Right ventricle myocardium inferior (tissue), 1 donor: ENCODE measurements at places on chromosomes 4 and X.

DNA sequence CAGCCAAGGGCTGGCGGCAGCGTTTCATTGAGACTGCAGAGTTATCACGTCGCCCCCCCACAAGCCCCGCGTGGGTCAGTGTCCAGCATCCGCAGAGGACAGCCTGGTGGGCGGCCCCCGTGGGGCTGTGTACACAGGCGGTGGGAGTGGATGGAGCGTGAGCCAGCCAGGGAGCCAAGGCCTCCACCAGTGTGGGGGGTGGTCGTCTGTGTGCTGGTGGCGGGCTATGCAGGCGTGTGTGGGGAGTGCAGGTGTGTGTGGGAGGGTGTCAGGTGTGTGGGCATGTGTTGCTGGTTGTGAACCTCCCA lies 56.5 kb upstream of the NKX1-1 start:
- no peak for DNase-seq

DNA sequence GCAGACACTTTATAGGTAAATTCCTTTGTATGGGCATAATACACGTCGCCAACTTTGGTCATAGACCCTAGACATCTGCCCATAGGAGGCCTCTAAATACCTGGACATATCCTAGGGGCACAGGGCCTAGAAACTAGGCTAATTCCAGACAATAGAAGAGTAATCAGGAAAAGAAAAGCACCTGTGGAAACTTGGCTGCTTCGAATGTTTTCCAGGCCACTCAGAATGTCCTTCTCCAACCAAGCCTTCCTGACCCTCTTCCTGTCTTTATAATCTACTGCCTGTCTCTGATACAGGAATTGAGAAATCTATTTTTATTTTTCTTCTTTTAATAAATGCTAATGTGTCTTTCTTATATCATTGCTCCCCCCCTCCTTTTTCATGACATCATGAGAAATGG lies 493.1 kb downstream of the IL15 start:
- DNase-seq: no peak

- no peak for DNase-seq
These were observed 29.0 kb downstream of the RNF212 start for GRCh38 chr4:1084394-1084793.

- DNase-seq: no peak
These were observed 40.9 kb upstream of the PRDM5 start for GRCh38 chr4:120963449-120963848.

DNA sequence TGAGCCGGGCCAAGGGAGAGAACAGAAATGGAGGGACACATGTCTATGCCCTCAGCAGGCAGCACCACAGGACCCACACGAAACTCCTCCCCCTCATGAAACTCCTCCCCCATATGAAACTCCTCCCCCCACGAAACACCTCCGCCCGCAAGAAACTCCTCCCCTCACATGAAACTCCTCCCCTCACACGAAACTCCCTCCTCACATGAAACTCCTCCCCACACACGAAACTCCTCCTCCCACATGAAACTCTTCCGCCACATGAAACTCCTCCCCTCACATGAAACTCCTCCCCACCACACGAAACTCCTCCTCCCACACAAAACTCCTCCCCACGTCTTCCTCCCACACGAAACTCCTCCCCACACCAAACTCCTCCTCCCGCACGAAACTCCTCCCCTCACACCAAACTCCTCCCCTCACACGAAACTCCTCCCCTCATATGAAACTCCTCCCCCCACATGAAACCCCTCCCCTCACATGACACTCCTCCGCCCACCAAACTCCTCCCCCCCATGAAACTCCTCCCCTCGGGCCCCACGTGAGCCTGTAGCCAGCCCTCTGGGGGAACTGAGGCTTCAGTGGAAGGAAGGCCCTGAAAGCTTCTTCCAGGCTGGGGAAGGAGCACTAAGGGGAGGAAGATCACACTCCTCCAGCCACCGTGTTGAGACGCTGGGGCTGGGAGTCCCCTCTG lies 15.2 kb downstream of the ADRA2C start:
- DNase-seq: no peak

DNA sequence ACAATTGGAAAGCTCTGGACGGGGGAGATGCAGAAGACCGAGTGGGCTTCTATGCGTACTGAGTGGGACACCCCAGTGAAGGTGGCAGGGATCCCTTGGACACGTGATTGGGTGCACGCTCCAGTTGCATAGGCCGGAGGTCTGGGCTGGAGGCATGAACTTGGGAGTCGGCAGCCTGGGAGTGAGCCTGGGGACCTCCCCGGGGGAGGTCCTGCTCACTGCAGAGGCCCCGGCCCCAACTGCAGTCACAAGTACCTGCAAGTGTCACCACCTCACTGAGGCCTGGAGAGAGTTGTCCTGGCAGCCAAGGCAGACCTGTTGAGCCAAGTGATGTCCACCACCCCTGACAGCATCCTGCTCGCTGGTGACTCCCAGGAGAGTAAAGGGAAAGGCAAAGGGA lies 49.3 kb upstream of the HMX1 start:
- peak; percentile 26 for DNase-seq

DNA sequence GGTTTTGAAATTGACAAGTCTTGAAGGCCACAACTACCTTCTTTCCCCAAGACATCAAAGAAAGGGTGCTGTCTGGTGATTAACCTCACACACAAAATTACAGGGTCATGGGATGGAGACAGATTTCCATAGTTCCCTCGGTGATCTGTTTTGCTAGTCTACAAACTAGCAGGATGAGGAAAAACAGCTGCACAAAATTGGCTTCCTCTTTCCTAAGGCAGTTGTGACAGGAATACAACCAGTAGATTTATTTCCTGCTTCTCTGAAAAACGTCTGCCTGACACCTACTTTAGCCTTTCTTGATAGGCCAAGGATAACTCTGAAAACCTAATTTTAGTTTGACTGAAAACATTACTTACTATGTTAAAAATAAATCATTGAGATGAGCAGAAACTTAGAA lies 39.6 kb downstream of the DKK2 start:
- no peak for DNase-seq

DNA sequence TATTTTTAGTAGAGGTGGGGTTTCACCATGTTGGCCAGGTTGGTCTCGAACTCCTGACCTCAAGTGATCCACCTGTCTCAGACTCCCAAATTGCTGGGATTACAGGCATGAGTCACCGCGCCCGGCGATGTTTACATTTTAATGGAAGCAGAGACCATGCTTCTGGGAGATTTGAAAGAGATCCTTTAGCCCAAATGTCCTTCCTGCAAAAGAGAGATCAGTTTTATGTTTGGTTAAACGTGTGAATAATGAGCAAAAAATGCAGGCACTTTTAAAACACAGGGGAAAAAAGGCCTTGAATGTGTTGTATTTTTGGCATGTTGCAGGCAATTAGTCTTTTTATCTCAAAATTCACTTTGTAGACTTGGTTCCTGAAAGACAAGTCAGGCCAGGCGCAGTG lies 95.8 kb upstream of the ELOVL6 start:
- DNase-seq: no peak

GRCh38 chr4:175413561-175413960 lies 398.5 kb downstream of the GPM6A start:
- no peak for DNase-seq

- no peak for DNase-seq
These were observed 65.3 kb upstream of the EFNB1 start for GRCh38 chrX:68763481-68763880.

GRCh38 chr4:34412911-34413310 lies 1831.4 kb downstream of the ARAP2 start:
- no peak for DNase-seq

GRCh38 chr4:65645185-65645584 lies 25.1 kb downstream of the EPHA5 start:
- DNase-seq: no peak

- DNase-seq: no peak
These were observed 19.6 kb downstream of the VBP1 start for GRCh38 chrX:155235891-155236290.

DNA sequence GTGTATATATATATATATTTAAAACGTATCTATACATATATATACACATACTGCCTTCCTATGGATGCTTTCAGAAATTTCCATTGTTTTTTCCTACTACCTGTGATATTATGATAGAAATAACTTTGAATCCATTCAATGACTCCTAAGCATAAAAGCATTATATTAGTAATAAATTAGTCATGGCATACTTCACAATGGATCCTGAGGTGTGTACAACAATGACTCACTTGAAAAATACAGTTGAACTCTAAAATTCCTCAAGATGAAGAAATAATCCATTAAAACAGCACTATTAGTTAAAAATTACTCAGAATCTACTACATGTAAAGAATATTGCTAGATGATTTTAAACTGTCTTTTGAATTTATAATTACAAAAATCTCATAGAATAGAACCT lies 201.1 kb downstream of the STPG2 start:
- no peak for DNase-seq
